Neural crest cell (in vitro differentiated cells): ENCODE measurements at places on chromosomes 6 and 20. TPM values are rescaled to one million over a fixed set of nuclear protein-coding genes. Genes with fewer than 3 reads are reported as not detected.

GCNT2 gene
- total RNA-seq = 5.3 and 6.4 TPM in 2 replicates

LY6G6D gene
- not detected in 2 replicates for total RNA-seq

GNAS gene
- 1,339 and 1,425 TPM in 2 replicates for total RNA-seq

NOX3 gene
- total RNA-seq = not detected in 2 replicates

RRAGD gene
- 12.8 and 14.0 TPM in 2 replicates for total RNA-seq

MYLK2 gene
- 1.6 and 1.8 TPM in 2 replicates for total RNA-seq

GRCh38 chr20:16124911-16125776 lies 448.1 kb downstream of the KIF16B start:
- peaks cover 4% of the 10 kb centered on the region for H3K4me1 ChIP-seq
- DNase-seq = no peak
- no peak overlapping the region for H3K4me3 ChIP-seq
- no peaks in the 10 kb centered on the region for H3K36me3 ChIP-seq
- H3K27me3 ChIP-seq = no peaks in the 10 kb centered on the region

DNA sequence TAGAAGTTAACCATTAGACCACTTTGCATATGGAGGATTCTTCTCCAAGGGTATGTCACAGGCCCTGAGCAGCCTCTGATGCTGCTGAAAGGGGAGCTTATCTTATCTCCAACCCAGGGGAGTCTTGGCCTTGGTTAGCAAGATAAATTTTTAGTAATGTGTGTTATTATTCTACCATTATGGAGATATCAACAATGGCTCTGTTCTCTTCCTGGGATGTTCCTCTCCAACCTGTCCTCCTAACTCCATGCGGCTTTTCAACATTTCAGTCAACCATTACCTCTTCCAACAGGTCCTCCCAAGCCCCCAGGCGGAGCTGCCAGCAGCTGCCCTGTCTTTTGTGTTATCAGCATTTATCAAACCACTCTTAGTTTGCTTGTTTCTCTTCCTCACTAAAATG lies 48.4 kb upstream of the FOXC1 start:
- DNase-seq = no peak
- no peaks in the 10 kb centered on the region for H3K36me3 ChIP-seq
- H3K27ac ChIP-seq = no peak overlapping the region
- H3K27me3 ChIP-seq = no peaks in the 10 kb centered on the region
- no peaks in the 10 kb centered on the region for H3K4me1 ChIP-seq

DNA sequence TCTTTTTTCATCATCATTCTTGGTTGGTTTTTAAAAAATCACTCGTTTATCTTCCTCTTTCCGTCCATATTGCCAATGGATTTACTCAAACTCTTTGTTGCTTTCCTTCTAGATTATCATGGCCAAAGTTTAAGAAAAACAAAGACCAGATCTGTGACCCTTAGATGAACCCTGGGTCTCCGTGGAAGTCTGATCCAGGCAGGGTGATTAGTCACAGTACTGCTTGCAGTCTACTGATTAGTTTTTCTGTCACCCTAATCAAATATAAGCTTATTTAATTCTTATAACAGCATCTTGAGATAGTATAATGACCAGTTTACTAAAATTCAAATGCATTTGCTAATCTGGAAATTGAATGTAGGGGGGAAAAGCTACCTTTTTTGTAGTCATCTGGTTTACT lies 6.0 kb upstream of the SMIM28 start:
- no peak overlapping the region for H3K27ac ChIP-seq
- no peaks in the 10 kb centered on the region for H3K27me3 ChIP-seq
- no peak for DNase-seq
- no peak overlapping the region for H3K4me3 ChIP-seq
- peaks cover 10% of the 10 kb centered on the region for H3K4me1 ChIP-seq

DNA sequence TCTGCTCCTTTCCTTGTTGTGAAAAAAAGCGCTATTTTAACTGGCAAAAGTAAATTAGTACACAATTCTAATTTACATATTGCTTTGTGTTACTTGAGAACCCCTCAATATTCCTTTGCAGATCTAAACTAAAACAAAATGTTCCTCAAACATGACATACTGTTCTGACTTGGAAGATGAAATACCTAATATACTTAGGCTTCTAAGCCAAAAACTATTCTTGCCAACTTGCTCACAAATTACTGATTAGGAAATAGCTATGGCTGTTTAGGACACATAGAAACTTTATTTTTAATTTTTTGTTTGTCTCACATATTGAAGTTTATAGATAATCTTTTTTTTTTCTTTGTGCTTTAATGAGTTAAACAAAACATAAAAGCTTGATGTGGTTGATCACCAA lies 542.2 kb downstream of the GRIK2 start:
- H3K4me1 ChIP-seq = no peaks in the 10 kb centered on the region
- no peak overlapping the region for H3K27ac ChIP-seq
- H3K27me3 ChIP-seq = no peaks in the 10 kb centered on the region
- H3K4me3 ChIP-seq = no peak overlapping the region
- H3K36me3 ChIP-seq = no peaks in the 10 kb centered on the region
- DNase-seq = no peak

- H3K27ac ChIP-seq = peak overlapping the region; percentile 99
- H3K27me3 ChIP-seq = peaks cover 23% of the 10 kb centered on the region
- DNase-seq = peak; percentile 8
- H3K36me3 ChIP-seq = no peaks in the 10 kb centered on the region
- H3K4me3 ChIP-seq = peak overlapping the region; percentile 99
These were observed 621 bp downstream of the GPR63 start for GRCh38 chr6:96836631-96837080.

DNA sequence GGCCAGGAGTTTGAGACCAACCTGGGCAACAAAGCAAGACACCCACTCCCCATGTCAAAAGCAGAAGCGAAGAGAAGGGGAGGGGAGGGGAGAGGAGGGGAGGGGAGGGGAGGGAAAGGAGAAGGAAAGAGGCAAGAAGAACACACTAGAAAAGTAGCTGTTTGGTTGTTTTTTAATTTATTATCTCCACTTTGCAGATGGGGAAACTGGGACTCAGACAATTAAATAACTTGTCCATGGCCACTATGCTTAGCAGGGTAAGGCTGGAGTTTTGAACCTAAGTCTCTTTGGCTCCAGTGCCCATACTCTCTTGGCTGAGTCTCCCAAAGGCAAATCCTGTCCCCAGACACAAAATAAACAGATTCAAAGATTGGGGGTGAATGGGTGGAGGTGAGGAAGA lies 12.4 kb upstream of the GHRH start:
- no peak overlapping the region for H3K27ac ChIP-seq
- no peaks in the 10 kb centered on the region for H3K27me3 ChIP-seq

DNA sequence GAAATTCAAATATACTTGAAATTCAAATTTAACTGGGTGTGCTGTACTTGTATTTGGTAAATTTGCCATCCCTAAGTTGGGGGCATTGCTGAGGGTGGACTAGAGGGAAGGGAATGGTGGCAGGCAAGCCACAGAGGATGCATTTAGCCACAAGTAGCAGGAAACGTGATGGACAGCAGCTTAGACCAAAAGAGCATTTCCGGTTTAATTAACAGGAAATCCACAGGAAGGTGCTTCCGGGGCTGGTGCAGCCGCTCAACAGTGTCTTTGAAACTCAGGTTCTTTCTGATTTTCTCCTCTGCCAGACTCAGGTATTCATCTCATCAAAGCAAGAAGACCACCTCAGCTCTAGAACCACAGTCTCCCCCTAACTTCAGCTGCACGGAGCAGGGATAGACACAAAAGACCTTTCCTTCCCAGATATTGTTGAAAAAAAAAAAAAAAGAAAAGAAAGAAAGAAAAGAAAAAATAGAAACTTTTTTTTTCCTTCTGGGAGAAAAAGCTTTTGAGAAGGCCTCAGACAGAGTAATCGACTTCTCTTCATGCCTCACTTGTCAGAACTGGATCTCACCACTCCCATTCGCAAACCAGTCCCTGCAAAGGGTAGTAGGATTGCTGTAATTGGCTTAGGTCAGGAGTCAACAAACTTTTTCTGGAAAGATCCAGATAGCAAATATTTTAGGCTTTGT lies 8.0 kb upstream of the BCAS1 start:
- H3K4me1 ChIP-seq = peaks cover 11% of the 10 kb centered on the region
- DNase-seq = no peak

DNA sequence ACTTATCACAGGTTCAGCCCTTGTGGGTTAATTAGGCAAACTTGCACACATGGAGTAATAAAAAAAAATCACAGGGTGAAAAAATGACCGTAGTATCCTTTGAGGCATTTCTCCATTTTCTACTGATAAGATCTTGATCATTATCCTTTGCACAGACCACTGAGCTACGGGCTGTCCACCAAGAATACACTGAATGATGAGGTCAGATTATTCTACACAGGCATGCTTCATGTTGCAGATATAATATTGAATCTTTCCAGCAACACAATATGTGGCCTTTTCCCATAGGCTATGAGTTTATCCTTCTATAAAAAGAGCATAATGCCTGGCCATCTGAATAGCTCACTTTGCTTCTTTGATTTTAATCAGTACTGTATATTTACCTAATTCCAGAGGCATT lies 168.9 kb downstream of the FRK start:
- no peaks in the 10 kb centered on the region for H3K36me3 ChIP-seq
- DNase-seq = no peak
- H3K27me3 ChIP-seq = no peaks in the 10 kb centered on the region
- H3K4me1 ChIP-seq = peaks cover 3% of the 10 kb centered on the region

DNA sequence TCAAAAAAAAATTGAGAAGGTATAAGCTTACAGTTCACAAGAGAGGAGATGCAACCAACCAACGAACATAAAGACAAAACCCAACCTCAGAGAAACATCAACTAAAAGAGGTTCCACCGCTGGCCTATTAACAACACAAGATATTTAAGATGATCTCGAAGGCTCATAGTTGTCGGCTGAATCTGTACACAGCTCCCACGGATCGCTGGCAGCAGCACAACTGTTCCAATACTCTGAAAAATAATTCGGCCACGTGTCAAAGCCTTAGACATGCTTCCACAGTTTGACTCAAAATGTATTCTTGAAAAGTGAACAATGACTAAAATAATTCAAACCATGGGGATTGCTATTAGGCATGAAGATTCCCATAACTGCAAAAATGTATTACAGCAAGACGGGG lies 13.7 kb downstream of the EXOC2 start:
- H3K27me3 ChIP-seq = peaks cover 17% of the 10 kb centered on the region
- DNase-seq = no peak
- H3K36me3 ChIP-seq = peaks cover 8% of the 10 kb centered on the region
- peaks cover 29% of the 10 kb centered on the region for H3K4me1 ChIP-seq

DNA sequence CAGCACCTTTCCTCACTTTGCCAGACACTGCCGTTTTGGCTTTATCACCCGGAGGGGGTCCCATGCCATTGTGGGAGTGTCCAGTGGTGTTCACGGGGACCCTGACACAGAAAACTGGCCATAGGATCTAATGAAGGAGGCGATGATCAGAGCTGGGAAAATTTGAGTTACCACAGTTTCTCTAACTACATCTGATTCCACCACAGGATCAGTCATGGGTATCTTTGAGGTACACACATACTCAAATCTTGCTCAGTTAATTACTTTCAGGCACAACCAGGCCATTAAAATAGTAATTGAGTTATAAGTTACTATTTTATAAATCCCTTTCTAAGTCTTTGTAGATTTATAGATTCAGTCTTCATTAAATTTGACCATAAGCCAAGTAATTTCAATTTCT lies 215.1 kb downstream of the PRL start:
- no peak for DNase-seq
- peaks cover 14% of the 10 kb centered on the region for H3K36me3 ChIP-seq
- peaks cover 7% of the 10 kb centered on the region for H3K4me1 ChIP-seq

- no peak for DNase-seq
- H3K27me3 ChIP-seq = no peaks in the 10 kb centered on the region
- H3K27ac ChIP-seq = no peak overlapping the region
- H3K36me3 ChIP-seq = no peaks in the 10 kb centered on the region
- H3K4me3 ChIP-seq = no peak overlapping the region
These were observed 898.2 kb upstream of the MAP3K7 start for GRCh38 chr6:91485047-91485446.

DNA sequence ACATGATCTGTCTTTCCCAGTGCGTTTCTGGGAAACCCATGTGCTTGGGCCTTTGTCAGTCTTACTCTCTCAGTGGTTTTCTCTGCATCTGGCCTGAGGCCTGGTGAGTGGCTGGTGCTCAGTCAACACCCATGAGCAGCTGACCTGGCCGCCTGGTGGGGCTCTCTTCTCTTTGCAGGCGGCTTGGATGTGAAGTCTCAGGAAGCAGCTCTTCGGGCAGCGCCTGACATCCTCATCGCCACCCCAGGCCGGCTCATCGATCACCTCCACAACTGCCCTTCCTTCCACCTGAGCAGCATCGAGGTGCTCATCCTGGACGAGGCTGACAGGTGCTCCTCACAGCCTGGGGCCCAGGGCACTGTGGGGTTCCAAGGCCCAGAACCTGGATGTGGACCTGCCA lies 10.8 kb downstream of the DDX27 start:
- no peak overlapping the region for H3K4me3 ChIP-seq
- H3K27me3 ChIP-seq = no peaks in the 10 kb centered on the region
- H3K27ac ChIP-seq = no peak overlapping the region
- no peak for DNase-seq

DNA sequence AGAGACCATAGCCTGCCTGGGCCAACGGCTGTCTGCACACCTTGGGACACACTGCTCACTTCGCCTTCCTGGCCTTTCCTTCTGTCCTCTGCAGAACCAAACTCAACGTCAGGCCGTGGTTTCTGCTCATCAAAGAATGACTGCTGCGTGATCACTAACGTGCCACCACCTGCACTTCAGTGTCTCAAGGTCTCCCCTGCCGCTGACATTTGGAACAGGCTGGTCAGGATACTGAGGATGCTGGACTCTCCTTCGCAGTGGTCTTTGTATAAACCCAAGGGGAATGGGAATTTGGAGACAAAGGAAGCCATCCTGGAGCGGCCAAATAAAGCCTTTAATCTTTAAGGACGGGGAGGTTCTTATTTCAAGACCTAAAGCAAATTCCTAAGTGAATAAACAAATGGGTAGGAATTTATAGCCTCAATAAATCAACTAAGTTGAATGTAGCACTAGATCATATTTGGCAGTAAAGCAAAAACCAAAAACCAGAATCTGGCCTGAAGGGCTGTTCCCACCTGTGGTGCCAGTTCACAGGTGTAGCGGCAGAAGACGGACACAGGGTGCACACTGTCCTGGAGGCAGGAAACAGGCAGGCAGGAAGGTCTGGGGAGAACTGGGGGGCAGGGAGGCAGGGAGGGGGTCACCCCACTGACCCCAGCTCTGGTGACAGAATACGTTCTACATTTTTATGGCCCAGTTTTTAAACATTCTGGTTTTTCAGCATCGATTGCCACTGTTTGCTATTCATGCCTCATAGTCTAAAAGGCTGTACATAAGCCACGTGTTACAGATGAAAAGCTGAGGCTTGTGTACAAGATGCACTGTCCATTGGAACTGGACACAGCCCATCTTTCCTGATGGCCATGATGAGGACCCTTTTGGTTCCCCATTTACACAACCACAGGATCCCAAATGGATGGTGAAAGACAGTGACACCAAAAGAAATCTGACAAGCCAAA lies 36.6 kb downstream of the ABHD12 start:
- no peak overlapping the region for H3K4me3 ChIP-seq
- no peaks in the 10 kb centered on the region for H3K36me3 ChIP-seq
- DNase-seq = no peak
- peaks cover 35% of the 10 kb centered on the region for H3K4me1 ChIP-seq
- no peaks in the 10 kb centered on the region for H3K27me3 ChIP-seq

DNA sequence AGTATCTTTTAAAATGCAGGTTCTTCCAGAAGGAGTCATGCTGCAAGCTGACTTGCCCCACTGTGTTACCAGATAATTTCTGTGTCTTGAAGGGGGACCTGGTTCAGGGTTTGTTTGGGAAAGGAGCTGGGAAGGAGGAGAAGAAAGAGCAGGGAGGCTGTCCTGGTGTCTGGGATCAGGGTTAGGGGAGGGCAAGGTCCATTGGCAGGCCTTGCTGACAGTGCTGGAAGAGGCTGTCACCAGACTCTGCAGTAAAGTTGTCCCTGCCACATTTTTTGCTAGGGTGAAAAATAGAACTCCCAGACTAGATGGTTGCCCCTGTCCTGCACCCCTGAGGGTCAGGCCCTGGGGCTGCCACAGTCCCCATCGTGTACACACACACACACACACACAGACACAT lies 14.9 kb downstream of the GLP1R start:
- peaks cover 9% of the 10 kb centered on the region for H3K27me3 ChIP-seq
- no peaks in the 10 kb centered on the region for H3K36me3 ChIP-seq
- no peak overlapping the region for H3K27ac ChIP-seq
- DNase-seq = no peak
